ENCODE measurements at places on chromosomes 7 and 10. TPM values are rescaled to one million over a fixed set of nuclear protein-coding genes. Genes with fewer than 3 reads are reported as not detected.

CALHM1 gene
- total RNA-seq: not detected

SRGN gene
- total RNA-seq: 333 TPM

CYP2C19 gene
- 0.12 TPM for total RNA-seq

ICA1 gene
- total RNA-seq: 0.24 TPM

HOXA3 gene
- 0.98 TPM for total RNA-seq

CALY gene
- not detected for total RNA-seq

CAV2 gene
- total RNA-seq: 74.9 TPM

CALCR gene
- not detected for total RNA-seq

UPK3B gene
- not detected for total RNA-seq

OPN4 gene
- not detected for total RNA-seq

ITPRID1 gene
- total RNA-seq: not detected

- peak; percentile 74 for DNase-seq
These were observed 113.3 kb downstream of the KCNMA1 start for GRCh38 chr10:77524281-77524711.

GRCh38 chr7:15042285-15043065 lies 139.9 kb upstream of the DGKB start:
- no peak for DNase-seq

- peak; percentile 92 for DNase-seq
These were observed at the start of gene FAM180A for GRCh38 chr7:135748770-135749169. FAM180A (minus strand) TSS chr7:135748813; CDS start chr7:135748580, 233 bp downstream.

- no peak for DNase-seq
These were observed 1.8 kb downstream of the REEP3 start for GRCh38 chr10:63522995-63523394.

DNA sequence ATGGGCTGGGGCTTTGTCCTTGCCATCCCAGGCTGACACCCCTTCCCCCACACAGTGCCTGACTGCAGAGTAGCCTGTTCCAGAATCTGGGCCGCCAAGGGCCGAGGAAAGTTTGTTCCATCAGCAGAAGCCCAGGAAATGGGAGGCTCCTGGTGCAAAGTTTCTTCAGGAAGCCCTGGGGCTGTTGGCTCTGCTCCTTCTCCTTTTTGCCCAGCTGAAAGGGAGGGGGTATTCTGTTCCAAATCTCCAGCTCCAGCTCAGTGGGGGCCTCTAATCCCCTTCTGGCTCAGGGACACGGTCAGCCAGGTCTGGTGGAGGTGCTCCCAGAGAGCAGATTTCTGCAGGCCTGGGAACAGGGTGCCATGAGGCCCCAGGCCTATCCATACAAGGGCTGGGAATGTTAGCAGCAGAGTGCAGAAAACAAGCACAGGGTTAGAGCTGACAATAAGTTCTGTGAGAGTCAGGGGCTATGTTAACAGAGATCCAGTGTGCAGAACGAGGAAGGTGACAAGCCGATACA lies 399.5 kb downstream of the RPS24 start:
- peak; percentile 75 for DNase-seq

- DNase-seq: no peak
These were observed 3.3 kb upstream of the FAS start for GRCh38 chr10:88987243-88987725.

- DNase-seq: no peak
These were observed 173.4 kb upstream of the PFKP start for GRCh38 chr10:2893991-2894390.

- peak; percentile 52 for DNase-seq
These were observed 19.0 kb upstream of the CPN1 start for GRCh38 chr10:100100651-100101184.

DNA sequence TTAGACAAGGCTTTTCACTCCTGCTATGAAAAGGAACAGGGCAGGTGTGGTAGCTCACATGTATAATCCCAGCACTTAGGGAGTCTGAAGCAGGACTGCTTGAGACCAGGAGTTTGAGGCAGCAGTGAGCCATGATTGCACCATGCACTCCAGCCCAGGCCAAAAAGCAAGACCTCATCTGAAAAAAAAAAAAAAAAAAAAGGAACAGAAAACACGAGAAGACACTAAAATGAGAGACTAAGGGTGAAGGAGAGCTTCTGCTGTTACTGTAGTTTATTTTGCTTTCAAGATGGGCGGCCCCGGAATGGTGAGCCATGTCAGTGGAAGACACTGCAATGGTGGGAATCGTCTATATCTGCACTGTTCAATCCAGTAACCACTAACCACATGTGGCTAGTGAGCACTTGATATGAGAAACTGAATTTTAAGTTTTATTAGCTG lies 9.9 kb downstream of the PIP4K2A start:
- no peak for DNase-seq

DNA sequence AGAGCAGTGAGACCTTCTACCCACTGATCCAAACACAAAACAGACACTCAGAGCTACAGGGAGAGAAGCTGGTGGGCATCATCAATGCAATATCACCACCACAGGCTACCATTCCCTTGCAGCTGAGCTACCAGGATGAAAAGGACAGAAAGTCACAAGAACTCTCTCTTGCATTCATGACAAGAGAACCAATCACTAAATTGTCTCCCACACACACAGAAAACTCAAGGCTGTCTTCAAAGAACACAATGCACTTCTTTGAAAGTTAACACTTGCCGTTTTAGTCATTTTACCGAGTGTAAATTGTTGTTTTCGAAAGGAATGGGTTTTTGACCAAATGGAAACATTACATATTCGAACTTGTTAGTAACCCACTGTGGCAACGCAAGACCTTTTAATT lies 626.6 kb downstream of the SORCS1 start:
- DNase-seq: no peak

GRCh38 chr7:100894860-100895700 lies 608 bp downstream of the ACHE start:
- no peak for DNase-seq

DNA sequence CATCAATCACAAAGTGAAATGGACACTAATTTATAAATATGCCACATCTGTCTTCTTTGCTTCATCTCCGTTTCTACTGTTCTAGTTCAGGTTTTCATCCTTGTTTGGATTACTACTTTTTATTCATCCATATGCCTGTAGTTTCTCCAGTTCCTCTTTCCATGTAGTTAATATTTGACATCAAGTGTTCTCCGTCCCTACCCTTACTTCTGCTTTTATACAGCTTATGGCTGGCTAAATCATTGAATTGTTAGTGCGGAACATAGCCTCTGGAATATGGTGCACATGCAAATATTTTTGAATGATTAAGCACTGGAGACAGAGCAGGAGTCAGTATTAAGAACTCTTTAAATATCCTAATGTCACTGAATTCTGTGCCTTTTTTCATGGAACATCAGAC lies 230.0 kb upstream of the PPP1R3A start:
- DNase-seq: no peak

- DNase-seq: no peak
These were observed 37.2 kb downstream of the FAM149B1 start for GRCh38 chr10:73205081-73205480.

GRCh38 chr7:152587366-152587765 lies 88.6 kb downstream of the XRCC2 start:
- no peak for DNase-seq

GRCh38 chr10:6276356-6276755 lies 73.6 kb downstream of the PFKFB3 start:
- DNase-seq: no peak

DNA sequence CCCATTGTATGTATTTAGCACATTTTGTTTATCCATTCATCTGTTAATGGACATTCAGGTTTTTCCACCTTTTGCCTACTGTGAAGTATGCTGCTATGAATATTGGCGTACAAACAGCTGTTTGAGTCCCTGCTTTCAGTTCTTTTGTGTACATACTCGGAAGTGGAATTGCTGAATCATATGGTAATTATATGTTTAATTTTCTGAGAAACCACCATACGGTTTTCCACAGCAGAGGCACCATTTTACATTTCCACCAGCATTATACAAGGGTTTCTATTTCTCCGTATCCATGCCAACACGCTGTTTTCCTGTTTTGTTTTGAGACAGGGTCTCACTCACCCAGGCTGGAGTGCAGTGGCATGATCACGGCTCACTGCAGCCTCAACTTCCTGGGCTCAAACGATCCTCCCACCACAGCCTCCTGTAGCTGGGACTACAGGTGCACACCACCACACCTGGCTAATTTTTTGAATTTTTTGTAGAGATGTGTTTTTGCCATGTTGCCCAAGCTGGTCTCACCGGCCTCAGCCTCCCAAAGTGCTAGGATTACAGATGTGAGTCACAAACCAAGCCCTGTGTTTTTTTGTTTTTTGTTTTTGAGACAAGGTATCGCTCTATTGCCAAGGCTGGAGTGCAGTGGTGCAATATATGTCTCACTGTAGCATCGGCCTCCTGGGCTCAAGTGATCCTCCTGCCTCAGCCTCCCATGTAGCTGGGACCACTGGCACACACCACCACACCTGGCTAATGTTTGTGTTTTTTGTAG lies 22.1 kb upstream of the FBXW4 start:
- DNase-seq: peak; percentile 15
